Coronary artery (tissue), 2 donors: ENCODE measurements at places on chromosomes 16 and 17.
A peak's percentile ranks its signal among the peaks of the same experiment; 100 is the strongest.

GRCh38 chr17:45235416-45236281 lies 14.0 kb downstream of the FMNL1 start:
- DNase-seq, result no peak

GRCh38 chr16:68046106-68046505 lies 23.0 kb downstream of the DUS2 start:
- no peak for DNase-seq

DNA sequence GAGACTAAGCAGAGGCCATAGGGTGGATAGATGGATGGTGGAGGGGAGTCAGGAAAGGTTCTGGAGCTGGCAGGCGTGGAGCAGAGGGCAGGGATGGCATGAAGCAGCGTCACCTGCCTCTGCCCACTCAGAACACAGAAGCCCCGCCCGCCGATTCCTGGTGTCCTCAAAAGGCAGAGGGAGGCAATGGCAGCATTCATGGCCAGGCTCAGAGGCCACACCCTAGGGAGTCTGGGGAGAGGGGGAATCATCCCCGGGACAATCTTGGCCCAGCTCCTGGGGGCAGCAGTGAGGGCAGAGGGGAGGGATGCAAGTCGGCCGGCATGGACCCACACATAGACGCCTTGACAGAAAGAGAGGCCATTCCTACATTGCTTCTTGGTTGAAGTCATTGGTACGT lies 60.7 kb upstream of the CACNG4 start:
- no peak for DNase-seq

DNA sequence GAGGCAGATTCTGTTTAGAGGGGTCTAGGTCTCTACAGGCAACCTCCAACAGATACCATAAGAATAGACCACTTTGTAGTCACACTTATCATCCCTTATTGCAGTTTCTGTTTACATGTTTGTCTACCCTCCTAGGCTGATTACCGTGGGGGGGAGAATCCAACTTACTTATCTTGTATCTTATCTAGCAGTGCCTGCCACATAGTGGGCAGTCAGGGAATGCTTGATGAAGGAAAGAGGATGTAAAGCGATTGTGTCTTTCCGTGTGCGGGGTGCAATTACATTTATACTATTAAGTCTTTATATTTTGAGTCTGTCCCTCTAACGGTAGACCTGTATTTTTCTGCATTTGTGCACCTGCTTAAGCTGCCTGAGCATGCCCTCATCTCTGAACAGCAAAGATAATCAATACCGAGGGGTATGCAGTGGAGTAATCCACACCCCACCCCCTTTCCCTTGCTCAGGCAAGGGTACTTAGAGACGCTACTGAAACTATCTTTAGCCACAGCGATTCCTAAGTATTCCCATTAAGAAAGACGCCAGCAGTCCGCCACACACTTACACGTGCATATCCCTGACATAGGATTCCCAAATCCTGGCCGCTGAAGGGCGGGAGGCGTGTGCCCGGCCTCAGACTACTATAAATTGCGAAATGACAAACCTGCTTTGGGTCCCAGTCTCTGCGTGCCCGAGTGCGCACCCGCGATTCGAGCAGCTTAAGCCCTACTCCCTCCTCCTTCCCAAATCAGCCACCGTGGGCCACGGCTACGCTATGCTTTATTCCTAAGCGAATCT lies 635 bp upstream of the AATF start:
- DNase-seq, result no peak

DNA sequence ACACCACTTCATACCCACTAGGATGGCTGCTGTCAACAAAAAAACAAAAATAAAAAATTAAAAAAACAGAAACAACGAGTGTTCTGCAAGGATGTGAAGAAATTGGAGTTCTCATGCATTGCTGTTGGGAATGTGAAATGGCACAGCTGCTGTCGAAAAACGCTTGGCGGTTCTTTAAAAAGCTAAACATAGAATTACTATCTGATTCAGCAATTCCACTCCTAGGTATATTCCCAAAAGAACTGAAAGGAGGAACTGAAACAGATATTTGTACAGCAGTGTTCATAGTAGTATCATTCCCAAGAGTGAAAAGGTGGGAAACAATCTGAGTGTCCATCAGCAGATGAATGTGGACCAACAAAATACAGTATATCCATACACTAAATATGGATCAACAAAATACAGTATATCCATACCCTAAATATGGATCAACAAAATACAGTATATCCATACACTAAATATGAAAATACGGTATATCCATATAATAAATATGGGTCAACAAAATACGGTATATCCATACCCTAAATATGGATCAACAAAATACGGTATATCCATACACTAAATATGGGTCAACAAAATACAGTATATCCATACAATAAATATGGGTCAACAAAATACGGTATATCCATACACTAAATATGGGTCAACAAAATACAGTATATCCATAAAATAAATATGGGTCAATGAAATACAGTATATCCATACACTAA lies 8.7 kb downstream of the METTL16 start:
- no peak for DNase-seq

DNA sequence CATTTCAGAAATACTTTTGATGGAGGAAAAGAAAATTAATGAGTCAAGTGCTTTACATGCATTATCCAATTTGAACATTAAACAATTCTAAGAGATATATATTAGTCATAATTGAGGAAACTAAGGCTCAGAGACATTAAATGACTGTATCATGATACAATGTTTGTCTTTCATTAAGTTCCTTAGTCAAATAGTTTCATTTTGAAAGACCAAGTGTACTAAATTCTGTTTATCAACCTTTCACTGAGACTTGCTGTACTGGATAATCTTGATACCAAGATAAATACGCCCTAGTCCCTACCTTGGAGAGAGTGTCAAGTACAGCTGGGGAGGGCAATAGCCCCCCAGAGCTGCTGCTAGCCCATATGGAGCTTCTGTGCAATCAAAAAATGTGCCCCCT lies 24.2 kb downstream of the TOM1L2 start:
- DNase-seq, result no peak

GRCh38 chr16:57388359-57389086 lies 16.0 kb upstream of the CCL17 start:
- DNase-seq, result no peak

DNA sequence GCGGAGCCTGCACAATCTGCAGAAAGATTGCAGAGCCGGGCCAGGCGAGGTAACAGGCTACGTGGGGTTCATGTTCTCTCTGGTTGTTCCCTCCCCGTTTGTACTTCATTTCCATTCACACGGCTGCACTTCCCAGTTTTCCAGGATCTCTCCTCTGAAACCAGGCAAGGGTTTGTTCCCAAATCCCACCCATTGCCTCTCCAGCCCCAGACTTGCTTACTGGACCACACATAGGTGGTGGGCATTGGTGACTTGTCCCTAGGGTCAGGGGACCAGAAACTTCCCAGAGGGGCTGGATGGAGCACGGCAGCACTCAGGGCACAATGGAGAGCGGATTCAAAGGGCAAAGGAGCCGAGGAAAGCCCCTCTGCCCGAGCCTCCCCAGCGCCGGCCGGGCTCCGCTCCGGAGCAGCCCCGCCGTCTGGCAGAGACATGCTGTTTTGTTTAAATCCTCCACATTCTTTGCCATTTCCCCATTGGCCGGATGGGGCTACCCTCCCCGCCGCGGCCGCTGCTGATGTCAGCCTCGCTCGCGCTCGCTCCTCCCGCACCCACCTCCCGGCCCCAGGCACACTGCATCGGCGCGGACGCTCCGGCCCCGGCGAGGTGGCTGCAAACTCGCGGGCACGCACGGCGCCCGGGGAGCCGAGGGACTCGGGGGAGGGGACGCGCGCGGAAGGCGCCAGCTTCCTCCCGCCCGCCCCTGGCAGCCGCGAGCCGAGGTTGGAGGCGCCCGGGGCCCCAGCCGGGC lies at the start of gene PITPNC1:
PITPNC1 (plus strand) TSS at position 545 of the 751 bp plus-strand sequence.
- peak; percentile 86 for DNase-seq

DNA sequence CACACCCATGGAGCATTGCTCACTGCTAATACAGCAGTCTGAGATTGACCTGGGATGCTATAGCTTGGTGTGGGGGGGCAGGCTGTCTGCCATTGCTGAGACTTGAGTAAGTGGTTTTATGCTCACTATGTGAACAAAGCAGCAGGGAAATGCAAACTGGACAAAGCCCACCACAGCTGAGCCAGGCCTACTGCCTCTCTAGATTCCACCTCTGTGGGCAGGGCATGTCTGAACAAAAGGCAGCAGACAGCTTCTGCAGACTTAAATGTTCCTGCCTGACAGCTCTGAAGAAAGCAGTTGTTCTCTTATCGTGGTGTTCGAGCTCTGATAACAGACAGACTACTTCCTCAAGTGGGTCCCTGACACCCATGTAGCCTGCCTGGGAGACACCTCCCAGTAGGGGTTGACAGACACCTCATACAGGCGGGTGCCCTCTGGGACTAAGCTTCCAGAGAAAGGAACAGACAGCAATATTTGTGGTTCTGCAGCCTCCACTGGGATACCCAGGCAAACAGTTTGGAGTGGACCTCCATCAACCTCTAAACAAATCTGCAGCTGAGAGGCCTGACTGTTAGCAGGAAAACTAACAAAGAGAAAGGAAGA lies 2204.8 kb downstream of the TP53TG3F start:
- DNase-seq, result peak; percentile 16

GRCh38 chr16:88088161-88088581 lies 136.9 kb downstream of the BANP start:
- DNase-seq, result no peak

- no peak for DNase-seq
Measured at GRCh38 chr17:82314727-82315605, 2.4 kb downstream of the CD7 start.

DNA sequence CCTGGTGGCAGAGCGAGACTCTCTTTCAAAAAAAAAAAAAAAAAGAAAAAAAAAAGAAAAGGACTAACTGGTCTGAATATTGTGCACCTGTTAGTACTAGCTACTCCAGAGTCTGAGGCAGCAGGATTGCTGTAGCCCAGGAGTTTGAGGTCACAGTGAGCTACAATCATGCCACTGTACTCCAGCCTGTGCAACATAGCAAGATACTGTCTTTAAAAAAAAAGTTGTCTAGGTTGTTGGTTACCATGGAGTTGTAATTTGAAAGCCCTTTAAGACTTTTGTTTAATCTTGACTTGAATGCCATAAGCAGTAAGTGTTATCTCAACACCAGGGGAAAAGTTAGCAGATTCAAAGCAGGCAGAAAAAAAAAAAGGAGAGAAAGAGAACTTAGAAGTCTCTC lies 10.9 kb upstream of the C16orf54 start:
- no peak for DNase-seq

DNA sequence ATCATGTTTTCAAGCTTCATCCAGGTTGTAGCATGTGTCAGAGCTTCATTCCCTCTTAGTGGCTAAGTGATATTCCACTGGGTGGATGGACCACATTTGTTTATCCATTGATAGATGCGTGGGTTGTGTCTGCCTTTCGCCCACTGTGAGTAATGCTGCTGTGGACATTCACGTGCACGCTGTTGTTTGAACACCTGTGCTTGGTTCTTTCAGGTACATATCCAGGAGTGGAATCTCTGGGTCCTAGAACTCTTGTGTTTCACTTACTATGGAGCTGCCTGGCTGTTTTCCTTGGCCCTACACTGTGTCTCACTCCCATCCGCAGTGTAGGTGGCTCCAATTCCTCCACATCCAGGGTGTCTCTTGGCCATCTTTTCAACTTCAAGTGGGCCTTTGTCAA lies 224.2 kb downstream of the C16orf95 start:
- DNase-seq, result no peak

GRCh38 chr17:8002721-8003593 lies 542 bp downstream of the GUCY2D start:
- peak; percentile 69 for DNase-seq

DNA sequence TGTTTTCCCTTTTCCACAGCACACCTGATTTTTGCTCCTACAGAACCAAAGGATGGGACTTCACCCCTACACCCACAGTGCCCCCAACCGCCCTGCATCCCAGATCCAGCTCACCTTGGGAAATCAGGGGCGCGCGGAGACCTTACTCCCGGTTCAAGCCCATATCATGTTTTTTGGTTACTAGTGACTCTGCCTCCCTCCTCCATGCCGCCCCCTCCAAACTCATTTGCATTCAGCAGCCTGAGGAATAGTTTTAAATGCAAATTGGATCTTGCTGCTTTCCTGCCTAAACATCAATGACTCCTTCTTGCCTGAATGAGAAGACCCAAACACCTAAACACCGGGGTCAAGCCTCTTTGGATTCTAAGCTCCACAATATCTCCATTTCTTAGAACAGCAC lies 331.8 kb downstream of the TMEM114 start:
- no peak for DNase-seq

- no peak for DNase-seq
Measured at GRCh38 chr17:77124192-77124889, 16.4 kb upstream of the SEC14L1 start.

DNA sequence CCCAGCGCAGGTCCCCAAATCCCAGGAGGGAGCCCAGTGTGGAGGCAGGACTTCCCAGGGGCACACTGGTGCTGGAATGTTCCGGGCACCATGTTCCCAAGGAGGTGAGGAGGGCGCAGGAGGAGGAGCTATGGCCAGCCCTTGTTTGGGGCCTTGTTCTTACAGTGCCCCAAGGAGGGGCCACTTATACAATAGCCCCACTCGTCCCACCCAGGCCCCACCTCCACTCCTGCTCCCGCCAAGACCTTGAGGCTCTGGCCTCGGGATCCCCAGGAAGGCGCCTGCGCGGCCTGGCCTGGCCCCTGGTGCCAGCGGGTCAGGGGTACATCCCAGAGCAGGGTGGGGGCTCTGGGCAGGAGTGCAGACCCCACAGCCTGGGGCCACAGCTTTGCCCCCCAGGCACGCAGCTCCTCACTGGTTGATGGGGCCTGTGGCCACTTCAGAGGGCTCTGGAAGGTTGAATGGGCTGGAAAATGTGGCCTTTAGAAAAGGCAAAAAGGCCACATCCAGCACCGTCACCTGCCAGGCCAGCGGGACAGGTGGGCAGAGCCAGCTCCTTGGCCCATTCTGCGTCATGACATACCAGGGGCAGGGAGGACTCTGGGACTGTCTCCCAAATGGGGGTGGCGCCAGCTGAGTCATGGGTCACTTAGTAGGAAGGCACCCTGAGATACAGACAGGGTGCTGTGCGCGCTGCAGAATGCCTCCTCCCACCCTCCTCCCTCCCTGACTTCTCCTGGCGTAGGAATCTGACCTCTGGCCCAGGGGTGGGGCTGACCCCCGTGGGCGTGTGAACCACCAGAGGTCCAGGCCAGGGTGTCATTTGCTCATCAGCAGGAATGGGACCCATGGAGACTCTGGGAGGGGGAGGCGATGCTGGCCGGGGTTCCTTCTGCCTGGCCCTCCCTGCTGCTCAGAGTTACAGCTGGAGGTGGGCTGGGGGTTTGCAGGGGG lies 32.3 kb upstream of the PVALEF start:
- DNase-seq, result no peak

DNA sequence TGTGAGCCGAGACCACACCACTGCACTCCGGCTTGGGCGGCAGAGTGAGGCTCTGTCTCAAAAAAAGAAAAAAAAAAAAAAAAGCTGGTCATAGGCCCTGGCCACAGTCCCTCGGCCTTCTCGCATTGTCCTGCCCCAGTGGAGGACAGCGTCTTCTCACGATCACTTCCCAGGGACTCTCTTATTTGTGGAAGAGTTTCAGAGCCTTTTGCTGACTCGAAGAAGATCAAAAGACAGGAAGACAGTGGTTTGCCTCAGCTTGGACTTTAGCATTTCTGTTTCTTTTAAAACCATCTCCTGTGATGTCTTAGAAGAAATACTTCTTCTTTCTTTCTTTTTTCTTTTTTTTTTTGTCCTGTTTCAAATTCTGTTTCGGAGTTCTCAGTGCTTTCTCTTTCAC lies 210.0 kb downstream of the FTO start:
- no peak for DNase-seq
